ENCODE measurements at places on chromosomes 4 and X.

DNA sequence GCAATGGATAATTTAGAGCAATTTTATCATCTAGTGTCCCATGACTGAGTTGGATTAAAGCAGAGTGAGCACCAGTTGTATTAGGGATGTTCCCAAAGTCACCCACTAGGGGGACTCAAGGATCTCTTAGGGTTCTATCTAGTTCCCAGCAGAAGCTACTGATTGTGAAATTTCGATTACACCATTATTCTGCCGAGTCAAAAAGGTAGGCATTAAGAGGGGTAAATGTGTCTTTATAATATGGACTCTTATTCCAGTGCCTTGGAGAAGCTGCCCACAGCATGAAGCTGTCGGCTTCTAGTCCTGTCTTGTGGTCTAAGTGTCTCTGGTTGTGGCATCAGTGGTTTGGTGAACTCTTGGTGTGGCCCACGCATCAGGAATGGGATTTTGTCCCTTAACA is 53.3 kb downstream of the RGS12 start:
- no peak for DNase-seq

DNA sequence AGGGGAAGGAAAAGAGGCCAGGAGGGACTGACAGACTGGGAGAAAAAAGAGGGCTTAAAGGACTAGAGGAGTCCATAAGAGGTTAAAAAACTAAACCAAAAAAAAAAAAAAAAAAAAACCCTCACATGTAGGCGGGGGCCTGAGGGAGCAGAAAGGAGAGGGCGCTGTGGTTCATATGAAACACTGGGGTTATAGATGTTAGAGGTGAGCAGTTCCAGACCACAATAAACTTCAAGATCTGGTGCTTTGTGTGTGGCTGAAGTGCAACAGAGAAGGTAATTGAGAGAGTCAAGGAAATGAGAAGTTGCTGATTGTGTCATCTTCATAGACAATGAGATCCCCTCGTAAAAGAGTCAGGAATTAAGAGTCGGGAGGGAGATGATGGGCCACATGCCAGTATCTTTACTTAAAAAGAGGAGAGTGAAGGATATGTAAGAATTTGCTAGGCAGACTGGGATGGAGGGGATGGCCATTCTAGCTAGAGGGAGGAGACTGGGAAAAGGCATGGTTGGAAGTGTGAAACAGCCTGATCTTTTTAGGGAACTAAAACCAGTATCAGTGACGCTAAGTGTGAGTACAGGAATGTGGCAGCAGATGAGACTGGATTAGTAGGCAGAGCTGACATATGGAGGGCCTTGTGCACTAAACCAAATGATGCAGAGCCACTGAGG is 18.4 kb upstream of the OGT start:
- no peak for DNase-seq

DNA sequence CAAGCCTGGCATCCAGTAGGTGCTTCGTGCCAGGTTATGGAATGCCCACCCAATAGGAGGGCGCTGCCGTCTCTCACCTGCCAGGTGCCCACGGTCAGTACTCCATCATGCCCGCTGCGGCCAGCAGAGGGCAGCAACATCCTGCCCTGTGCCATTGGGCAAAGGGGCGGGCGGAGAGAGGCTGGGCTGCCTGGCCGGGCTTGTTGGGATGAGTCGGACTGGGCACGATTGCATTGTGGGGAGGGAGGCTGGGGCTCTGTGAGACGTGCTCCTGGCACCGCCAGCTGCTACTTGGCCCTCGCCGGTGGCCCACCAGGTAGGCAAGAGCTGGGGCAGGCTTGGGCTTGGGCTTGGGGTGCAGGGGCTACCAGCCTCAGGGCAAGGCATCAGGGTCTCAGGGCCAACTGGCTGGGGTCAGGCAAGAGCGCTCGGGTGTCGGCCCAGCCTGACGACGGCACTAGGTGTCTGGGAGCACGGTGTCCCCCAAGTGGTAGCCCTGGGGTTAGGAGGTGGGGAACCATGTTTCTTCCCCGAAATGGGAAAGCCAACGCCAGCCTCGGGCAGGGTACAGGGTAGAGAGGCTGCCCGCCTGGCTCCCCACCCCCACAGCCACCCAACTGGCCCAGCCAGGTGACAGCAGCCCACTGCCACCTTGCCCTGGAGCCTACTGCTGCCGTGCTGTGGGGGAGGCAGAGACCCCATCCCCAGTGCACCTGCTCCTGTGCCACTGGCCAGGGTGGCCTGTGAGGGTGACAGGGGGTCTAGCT is at the start of gene PLXNB3:
Gene PLXNB3 (plus strand): TSS at position 261 of the 767 bp plus-strand sequence. CDS start 1,287 bp downstream, outside the sequence.
- peak; percentile 55 for DNase-seq

DNA sequence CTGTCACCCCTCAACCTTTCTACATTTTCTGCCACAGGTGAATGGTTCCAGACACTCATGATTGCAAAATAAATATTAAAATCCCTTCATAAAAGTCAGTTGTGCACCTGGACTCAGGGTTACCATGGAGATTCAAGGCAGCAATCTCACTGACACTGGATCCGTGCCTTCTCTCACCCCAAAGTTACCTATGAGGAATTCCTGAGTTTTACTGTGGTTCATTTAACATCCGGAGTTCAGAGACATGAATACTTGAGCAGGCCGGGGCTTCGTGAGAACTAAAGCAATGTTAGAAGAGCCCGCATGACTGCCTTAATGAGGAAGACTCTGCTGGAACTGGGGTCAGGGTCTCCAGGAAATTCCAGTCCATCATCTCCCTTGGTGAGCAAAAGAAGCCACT is 12.5 kb upstream of the CLNK start:
- no peak for DNase-seq

GRCh38 chr4:121484633-121485032 is 103.8 kb upstream of the QRFPR start:
- DNase-seq = peak; percentile 3

GRCh38 chr4:159097785-159098184 is 5.1 kb upstream of the RAPGEF2 start:
- DNase-seq = no peak

DNA sequence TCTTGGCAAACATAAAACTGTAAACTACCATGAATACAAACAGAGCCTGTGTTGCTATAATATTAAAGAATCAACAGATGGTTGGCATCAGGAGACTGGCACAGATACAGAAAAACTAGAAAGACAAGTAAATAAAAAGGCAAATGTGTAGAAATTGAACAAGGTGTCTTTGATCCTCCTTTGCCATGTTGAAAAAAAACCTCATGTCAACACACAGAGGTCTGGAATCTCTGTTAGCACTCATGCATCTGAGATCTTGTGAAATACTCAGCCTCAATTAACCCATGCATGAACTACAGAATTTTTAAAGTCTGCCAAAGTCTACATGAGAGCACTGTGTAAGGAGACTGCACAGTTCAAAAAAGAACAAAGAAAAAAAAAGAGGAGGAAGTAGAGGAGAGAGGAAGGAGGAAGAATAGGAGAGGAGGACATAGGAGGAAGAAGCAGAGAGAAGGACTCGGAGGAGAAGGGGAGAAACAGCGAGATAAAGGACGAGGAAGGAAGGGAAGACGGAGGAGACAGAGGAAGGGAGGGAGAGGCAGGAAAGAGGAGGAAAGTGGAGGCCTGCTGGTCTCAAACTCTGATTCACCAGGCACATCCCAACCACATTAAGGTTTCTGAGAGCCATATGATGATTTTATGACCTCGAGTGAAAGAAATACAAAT is 52.8 kb downstream of the PRDM5 start:
- DNase-seq = no peak

GRCh38 chrX:3175659-3176438 is 134.6 kb downstream of the ARSF start:
- DNase-seq = no peak

- DNase-seq = no peak
These were observed 61.5 kb upstream of the LSM6 start for GRCh38 chr4:146114066-146114465.

- DNase-seq = no peak
These were observed 511.6 kb upstream of the PRKX start for GRCh38 chrX:4225086-4225485.

- DNase-seq = no peak
These were observed 19.5 kb upstream of the SYTL5 start for GRCh38 chrX:37986893-37987292.

- DNase-seq = no peak
These were observed 56.6 kb upstream of the RBM47 start for GRCh38 chr4:40686081-40686913.

- no peak for DNase-seq
These were observed 1008.9 kb upstream of the PCDH7 start for GRCh38 chr4:29711226-29711625.

- DNase-seq = no peak
These were observed 298.2 kb upstream of the KLF3 start for GRCh38 chr4:38365748-38366310.

DNA sequence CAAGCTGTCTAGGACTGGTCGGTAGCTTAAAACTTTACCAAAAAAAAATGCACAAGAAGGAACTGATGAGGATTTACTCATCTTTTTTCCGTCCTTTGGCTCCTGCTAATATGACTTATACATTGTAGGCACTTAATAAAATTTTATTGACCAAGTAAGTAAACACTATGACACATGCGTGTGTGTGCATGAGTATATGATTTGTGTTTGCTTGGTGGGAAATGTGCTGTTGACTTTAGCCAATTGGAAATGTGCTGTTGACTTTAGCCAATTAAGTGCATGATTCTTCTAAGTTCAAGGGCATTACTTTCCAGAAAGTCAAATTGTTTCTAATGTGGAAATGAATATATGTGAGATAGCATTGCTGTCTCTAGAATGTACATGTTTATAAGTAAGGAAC is 78.3 kb downstream of the FIP1L1 start:
- no peak for DNase-seq

GRCh38 chrX:108268434-108269080 is 169.7 kb downstream of the COL4A6 start:
- DNase-seq = no peak

DNA sequence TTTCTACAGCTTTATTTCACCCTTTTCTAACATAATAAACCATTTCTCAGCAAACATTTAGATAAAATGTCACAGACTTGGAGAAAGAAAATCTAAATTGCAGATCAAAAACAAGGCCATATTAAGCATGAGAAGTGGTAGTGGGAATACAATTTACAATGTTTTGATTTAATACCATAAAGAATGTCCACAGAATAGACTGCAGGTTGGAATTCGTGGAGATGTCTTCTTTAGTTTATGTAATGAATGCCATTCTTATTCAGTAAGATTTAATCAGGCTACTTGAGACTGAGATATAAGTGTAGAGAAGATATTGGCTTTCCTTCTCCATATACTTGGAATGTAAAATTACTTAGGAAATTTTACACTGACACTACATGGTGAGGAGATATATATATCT is 91.9 kb upstream of the ZFP42 start:
- DNase-seq = no peak

- no peak for DNase-seq
These were observed 8.6 kb downstream of the GABRA4 start for GRCh38 chr4:46984781-46985180.

DNA sequence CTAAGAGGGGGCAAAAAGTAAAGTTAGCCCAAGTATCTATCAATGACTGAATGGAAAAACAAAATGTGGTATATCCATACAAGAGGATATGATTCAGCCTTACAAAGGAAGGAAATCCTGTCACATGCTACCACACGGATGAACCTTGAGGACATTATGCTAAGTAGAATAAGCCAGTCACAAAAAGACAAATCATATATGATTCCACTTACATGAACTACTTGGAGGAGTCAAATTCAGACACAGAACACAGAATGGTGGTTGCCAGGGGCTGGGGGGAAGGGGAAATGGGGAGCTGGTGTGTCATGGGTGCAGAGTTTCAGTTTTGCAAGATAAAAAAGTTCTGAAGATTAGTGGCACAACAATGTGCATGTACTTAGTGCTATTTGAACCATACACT is 101.8 kb downstream of the SH3KBP1 start:
- DNase-seq = peak; percentile 42

- no peak for DNase-seq
These were observed 48.4 kb upstream of the SLC7A3 start for GRCh38 chrX:70979136-70979762.
